ENCODE measurements at places on chromosomes 6 and 20.

GRCh38 chr6:135655055-135655454, 157.5 kb upstream of the AHI1 start:
- DNase-seq: no peak

- no peak for DNase-seq
These were observed 39.9 kb upstream of the TGM2 start for GRCh38 chr20:38205001-38205400.

- DNase-seq: no peak
These were observed 109.3 kb downstream of the HACE1 start for GRCh38 chr6:104750449-104750848.

DNA sequence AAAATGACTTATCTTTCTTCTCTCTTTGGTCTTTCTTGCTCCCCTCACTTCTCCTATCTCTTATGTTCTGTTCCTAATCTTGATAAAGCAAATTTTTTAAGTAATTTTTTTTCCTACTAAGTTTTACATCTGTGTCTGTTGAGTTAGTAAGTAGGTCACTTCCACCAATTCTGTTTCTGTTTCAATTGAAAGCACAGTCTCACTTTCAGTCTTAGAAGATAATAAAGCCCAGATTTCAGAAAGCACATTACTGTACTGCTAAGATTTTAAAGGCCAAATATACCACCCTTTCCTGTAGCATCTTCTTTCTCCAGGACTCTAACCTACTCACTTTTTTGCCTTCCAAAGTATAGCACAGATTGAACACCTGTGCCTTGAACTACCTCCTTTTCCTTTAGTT, 866.1 kb upstream of the ADGRB3 start:
- DNase-seq: no peak

GRCh38 chr6:43903739-43904290, 133.8 kb downstream of the VEGFA start:
- no peak for DNase-seq

- DNase-seq: no peak
These were observed 12.4 kb downstream of the TFB1M start for GRCh38 chr6:155301867-155302266.

GRCh38 chr20:11178946-11179654, 505.3 kb upstream of the JAG1 start:
- no peak for DNase-seq

DNA sequence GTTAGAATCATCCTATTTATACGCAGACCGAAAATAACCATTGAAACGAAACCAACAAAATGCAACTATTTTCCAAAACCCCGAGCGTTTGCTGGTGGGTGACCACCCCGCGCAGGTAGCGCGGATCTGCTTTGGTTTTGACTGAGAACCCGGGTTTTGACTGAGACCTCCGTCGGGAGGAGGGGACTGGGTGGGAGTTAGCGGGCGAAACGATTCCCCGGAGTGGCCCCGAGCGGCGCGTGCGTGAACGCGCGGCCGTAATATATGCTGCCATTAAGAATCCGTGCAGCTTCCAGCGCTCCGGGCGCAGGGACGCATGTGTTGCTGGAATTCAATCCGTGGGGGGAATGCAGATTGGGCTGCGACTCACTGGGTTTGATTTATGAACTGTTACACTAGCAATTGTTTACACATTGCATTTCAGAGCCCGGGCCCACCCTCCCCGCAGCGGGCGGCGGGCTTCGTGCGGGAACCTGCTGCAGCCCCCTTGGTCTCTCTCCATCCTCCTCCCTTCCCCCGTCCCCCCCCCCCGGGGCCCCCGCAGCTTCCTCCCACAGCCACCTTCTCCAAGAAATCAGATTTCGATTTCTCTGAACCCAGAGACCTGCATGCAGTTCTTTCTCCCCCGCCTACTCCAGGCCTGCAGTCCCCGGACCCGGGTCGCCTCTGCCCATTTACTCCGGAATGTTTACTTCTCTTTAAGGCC, 9.9 kb downstream of the NRN1 start:
- DNase-seq: no peak

- no peak for DNase-seq
These were observed 28.2 kb upstream of the VEGFA start for GRCh38 chr6:43741829-43742228.

DNA sequence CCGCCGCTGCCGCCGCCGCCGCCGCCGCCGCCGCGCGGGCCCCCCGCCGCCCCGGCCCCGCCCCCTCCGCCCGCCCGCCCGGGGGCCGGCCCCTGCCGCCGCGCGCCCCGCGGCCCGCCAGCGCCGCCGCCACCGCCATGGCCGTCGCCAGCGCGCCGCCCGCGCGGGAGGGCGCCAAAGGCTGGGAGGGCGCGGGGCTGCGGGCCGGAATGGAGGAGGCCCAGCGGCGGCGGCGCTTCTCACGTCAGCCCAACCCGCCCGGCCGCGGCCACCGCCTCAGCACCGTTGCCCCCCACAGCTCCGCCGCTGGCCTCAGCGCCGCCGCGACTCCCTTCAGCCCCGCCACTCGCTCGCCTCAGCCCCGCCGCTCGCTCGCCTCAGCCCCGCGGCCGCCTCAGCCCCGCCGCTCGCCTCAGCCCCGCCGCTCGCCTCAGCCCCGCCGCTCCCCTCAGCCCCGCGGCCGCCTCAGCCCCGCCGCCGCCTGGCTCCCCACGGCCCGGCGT, 258 bp downstream of the PHF10 start:
- DNase-seq: peak; percentile 49

GRCh38 chr6:41077536-41077935, 4.8 kb downstream of the NFYA start:
- DNase-seq: no peak

GRCh38 chr20:43955062-43955749, 40.6 kb downstream of the TOX2 start:
- DNase-seq: no peak

DNA sequence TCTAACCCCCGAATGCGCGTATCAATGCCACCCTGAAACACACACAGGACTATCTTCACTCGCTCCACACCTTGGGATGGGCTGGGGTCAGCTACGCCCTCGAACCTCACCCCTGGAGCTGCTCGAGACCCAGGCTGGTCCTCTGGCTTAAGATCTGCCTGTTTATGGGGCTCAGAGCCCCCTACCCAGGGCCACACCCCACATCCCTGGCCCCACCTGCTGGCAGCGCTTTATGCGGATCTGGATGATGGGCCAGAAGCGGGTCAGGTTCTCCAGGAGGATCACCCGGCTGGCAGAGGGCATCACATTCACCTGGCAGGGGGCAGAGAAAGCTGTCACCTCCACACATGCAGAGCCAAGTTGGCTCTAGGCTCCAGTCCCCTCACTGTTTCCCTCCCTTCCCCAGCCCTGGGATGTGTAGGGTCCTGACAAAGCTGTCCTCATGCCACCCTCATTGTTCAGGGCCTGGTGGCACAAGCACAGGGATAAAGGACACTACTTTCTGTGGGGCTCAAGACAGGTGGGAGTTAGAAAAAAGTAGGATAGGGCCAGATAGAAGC, 8.2 kb downstream of the CUL7 start:
- no peak for DNase-seq

- no peak for DNase-seq
These were observed 18.5 kb downstream of the PACSIN1 start for GRCh38 chr6:34484391-34484790.

- no peak for DNase-seq
These were observed 8.7 kb upstream of the GTF3C6 start for GRCh38 chr6:110949679-110950285.

- DNase-seq: no peak
These were observed 16.0 kb upstream of the PI16 start for GRCh38 chr6:36938536-36938935.

GRCh38 chr6:136508725-136509392, 41.4 kb downstream of the MAP7 start:
- DNase-seq: no peak

DNA sequence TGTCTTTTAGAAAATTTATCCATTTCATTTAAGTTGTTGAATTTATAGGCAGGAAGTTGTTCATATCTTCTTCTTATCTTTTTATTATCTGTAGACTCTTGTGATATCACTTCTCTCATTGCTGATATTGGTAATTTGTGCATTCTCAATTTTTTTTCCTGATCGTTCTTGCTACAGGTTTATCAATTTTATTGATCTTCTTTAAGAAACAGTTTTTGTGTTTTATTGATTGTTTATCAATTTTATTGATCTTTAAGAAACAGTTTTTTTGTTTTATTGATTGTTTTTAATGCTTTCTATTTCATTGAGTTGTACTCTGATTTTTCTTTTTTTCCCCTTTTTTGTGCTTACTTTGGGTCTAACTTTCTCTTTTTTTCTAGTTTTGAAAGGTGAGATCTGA, 23.8 kb upstream of the SLC22A2 start:
- no peak for DNase-seq

DNA sequence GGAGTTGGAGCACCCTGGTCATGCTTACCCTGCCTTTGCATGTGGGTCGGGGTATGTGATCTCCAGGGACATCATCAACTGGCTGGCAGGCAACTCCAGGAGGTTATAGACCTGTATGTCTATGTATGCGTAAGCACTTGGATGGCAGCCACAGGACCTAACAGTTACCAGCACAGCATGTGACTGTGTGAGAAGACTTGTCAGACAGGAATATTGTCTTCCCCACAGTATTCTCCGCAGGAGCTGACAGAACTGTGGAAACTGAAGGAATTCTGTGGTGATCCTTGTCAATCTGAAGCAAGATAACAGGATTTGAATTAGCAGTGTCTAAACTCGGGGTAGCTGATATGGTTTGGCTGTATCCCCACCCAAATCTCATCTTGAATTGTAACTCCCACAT, 59.2 kb downstream of the TMEM244 start:
- DNase-seq: no peak
